Effector memory CD4-positive, alpha-beta T cell (primary cell): ENCODE measurements at places on chromosomes 2 and 18.
A peak's percentile ranks its signal among the peaks of the same experiment; 100 is the strongest.

DNA sequence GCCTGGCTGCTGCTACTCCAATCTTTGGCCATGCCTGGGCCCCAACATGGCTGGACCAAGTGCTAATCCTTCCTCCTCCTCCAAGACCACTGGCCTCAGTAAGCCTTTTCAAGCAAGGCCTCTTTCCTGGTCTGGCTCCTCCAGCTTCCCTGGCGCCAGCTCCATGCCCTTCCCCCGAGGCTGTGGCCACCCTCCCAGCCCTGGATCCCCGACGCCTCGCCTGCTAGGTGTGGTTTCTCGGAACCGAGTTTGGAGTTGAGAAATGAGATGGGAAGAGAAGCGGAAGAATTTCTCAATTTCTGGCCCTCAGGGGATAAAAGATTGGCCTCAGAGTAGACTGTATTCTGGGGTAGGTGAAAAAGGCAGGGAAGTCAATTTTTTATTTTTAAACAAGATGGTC, 46.4 kb downstream of the ADCY3 start:
- no peak for DNase-seq
- no peak overlapping the region for H3K4me3 ChIP-seq
- no peaks in the 10 kb centered on the region for H3K27me3 ChIP-seq
- H3K36me3 ChIP-seq: peaks cover 5% of the 10 kb centered on the region
- H3K27ac ChIP-seq: no peak overlapping the region
- no peaks in the 10 kb centered on the region for H3K4me1 ChIP-seq

GRCh38 chr2:236286873-236287545, 22.8 kb upstream of the ASB18 start:
- no peaks in the 10 kb centered on the region for H3K4me1 ChIP-seq
- H3K36me3 ChIP-seq: no peaks in the 10 kb centered on the region
- H3K27me3 ChIP-seq: no peaks in the 10 kb centered on the region

DNA sequence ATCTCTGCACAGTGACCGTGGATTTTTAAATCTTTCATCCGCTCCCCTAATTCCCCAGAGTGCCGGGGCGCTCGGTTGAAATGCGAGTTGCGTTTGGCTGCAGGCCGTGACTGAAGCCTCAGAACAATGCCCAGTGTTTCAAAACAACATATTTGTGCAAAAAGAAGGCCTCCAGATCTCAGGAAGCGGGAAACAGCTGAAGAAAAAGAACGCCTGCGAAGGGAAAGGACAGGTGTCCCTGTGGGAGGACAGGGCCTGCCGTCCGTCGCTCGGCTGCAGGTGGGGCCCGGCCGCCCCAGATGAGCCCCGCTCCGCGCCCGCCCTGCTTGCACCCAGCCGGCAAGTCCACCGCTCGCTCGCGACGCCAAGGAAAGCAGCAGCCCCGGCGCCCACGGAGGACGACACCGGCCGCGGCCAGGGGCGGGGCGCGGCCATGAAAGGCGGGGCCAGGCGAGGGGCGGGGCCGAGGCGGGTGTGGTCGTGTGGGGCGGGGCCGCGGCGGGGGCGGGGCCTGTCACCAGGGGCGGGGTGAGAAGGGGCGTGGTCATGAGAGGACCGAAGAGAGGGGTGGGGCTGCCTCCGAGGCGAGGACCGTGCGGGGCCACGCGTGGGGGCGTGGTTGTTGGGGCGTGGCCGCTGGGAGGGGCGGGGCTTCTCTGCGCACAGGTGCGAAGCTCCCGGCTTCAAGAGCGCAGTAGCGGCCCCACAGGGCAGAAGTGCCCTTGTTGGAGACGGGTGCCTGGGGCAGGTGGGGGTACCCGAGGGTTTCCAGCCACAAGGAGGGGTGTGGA, 17.6 kb upstream of the BOK start:
- no peaks in the 10 kb centered on the region for H3K4me1 ChIP-seq
- H3K36me3 ChIP-seq: no peaks in the 10 kb centered on the region
- H3K4me3 ChIP-seq: no peak overlapping the region
- no peak overlapping the region for H3K27ac ChIP-seq
- peak; percentile 32 for DNase-seq
- peaks cover 7% of the 10 kb centered on the region for H3K27me3 ChIP-seq

GRCh38 chr2:25323610-25324189, 18.0 kb downstream of the DNMT3A start:
- H3K27me3 ChIP-seq: no peaks in the 10 kb centered on the region
- no peak for DNase-seq
- H3K27ac ChIP-seq: no peak overlapping the region
- peaks cover 15% of the 10 kb centered on the region for H3K36me3 ChIP-seq

DNA sequence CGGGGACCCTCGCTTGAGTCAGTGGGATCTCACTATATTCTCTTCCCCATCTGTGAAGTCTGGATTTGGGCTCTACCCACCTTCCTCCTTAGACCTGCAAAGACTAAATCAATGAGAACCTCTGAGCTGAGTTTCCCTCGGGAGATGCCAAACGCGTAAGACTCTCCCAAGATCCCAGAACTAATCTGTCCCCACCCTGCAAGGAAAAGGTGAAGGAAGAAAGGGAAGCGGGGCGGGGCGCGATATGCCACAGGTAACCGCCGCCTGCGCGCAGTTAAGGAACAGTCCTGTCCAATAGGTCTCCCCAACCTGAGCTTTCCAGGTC, 780 bp downstream of the SRD5A2 start:
- no peak overlapping the region for H3K27ac ChIP-seq
- H3K27me3 ChIP-seq: no peaks in the 10 kb centered on the region
- no peaks in the 10 kb centered on the region for H3K36me3 ChIP-seq
- DNase-seq: no peak

DNA sequence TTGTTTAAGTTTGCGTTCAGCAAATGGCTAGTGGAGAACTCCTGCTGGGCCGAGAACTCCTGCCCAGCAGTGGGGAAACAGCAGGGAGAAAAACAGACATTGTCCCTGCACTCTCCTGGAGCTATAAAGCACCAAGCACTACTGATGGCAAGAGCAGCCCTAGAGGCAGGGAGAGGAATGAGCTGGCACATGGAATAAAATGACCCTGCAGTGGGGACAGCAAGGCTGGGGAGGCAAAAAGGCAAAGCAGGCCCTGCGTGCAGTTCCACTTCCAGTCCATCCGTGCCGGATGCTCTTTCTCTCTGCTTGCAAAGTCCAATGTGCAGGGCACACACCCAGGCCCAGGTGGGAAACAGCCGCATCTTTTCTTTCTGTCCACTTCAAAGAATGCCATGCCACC, 415.5 kb downstream of the LRATD1 start:
- H3K4me1 ChIP-seq: no peaks in the 10 kb centered on the region
- no peak overlapping the region for H3K4me3 ChIP-seq
- DNase-seq: no peak
- H3K36me3 ChIP-seq: no peaks in the 10 kb centered on the region
- no peak overlapping the region for H3K27ac ChIP-seq

DNA sequence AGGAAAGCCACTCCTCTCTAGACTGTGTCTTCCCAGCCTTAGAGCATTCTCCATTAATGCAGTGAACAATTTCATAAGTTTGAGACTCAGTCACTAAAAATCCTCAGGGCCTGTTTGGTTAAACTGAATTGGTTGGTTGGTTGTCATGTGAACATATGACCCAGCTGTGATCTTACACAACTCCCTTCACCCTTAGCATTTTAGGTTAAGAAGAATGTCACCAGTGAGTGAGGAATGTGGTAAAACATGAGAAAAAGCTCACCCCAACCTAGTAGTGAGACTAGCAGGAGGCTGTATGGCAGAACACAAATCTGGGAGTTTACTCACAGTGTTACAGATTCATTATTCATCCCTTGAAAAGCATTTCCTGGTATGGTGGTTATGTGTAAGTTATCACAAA, 32.4 kb downstream of the LHCGR start:
- H3K4me1 ChIP-seq: no peaks in the 10 kb centered on the region
- H3K27me3 ChIP-seq: no peaks in the 10 kb centered on the region
- H3K27ac ChIP-seq: no peak overlapping the region

DNA sequence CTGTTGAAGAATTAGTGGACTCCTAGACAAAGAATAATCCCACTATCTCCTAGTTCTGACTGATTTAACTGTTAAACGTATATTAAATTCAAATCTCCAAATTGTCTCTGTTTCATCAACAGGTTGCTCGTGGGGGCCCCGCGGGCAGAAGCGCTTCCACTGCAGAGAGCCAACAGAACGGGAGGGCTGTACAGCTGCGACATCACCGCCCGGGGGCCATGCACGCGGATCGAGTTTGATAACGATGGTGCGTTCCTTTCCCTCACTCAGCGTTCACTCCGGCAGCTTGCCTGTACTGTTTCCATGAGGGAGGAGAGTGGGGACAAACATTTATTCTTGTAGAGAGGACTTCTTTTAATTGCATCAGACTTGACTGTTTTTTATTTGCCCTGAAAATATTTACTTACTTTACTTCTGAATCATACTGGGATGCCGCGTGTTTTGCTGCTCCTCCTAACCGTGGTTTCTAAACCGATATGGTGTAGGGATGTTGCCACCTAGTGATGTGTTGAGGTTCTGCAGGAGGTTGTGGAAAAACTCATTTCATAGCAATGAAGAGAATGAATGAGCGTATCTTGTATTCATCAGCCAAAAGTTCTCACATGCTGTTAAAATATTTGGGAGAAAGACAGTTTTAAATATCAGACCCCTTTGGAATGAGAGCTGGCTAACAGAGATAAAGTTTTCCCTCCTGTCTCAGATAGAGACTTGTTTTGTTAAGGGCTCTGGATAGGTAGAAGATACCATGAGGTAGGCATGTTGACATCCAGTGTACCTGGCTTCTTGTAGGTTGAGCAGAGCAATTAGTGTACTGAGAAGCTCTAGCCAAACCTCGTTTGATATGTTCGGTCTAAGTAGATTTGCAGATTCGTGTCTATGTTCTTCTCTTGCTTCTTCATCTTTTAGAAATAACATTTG, 38.3 kb downstream of the ITGA6 start:
- H3K27me3 ChIP-seq: no peaks in the 10 kb centered on the region
- H3K27ac ChIP-seq: peak overlapping the region; percentile 36
- H3K36me3 ChIP-seq: peaks cover 12% of the 10 kb centered on the region
- H3K4me1 ChIP-seq: peaks cover 52% of the 10 kb centered on the region
- H3K4me3 ChIP-seq: no peak overlapping the region
- peak; percentile 39 for DNase-seq

- H3K27ac ChIP-seq: peak overlapping the region; percentile 64
- peaks cover 22% of the 10 kb centered on the region for H3K4me1 ChIP-seq
- H3K36me3 ChIP-seq: no peaks in the 10 kb centered on the region
- H3K4me3 ChIP-seq: no peak overlapping the region
- H3K27me3 ChIP-seq: no peaks in the 10 kb centered on the region
- DNase-seq: no peak
Measured at GRCh38 chr2:68907232-68907919, 36.2 kb upstream of the BMP10 start.

- no peaks in the 10 kb centered on the region for H3K36me3 ChIP-seq
- no peak overlapping the region for H3K27ac ChIP-seq
- H3K4me1 ChIP-seq: no peaks in the 10 kb centered on the region
- no peak for DNase-seq
Measured at GRCh38 chr18:63376538-63376937, 9.5 kb upstream of the KDSR start.

DNA sequence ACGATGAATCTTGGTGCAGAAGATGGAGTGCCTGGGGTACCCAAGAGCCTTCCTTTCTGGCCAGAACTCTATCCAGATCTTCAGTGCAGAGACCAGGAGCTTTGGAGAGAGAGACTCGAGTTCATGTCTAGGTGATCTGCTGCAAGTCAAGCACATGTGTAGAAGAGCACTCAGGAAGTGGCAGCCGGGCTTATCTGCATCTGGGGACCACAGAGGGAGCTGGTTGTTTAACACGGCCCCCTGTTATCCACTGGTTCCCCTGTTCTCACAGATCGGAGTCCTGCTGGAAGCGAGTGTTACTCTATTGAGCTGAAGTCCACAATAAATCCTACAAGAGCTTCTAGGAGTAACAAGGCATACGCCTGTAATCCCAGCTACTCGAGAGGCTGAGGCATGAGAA, 128.3 kb downstream of the ACOXL start:
- no peaks in the 10 kb centered on the region for H3K36me3 ChIP-seq
- no peak overlapping the region for H3K4me3 ChIP-seq
- H3K27me3 ChIP-seq: no peaks in the 10 kb centered on the region
- H3K27ac ChIP-seq: no peak overlapping the region

GRCh38 chr2:120862201-120863060, 126.8 kb downstream of the GLI2 start:
- no peaks in the 10 kb centered on the region for H3K27me3 ChIP-seq
- H3K4me1 ChIP-seq: no peaks in the 10 kb centered on the region
- H3K27ac ChIP-seq: no peak overlapping the region
- no peaks in the 10 kb centered on the region for H3K36me3 ChIP-seq
- no peak for DNase-seq

GRCh38 chr2:197538412-197538811, 22.5 kb downstream of the MOB4 start:
- H3K36me3 ChIP-seq: peaks cover 46% of the 10 kb centered on the region
- H3K27ac ChIP-seq: no peak overlapping the region
- H3K27me3 ChIP-seq: no peaks in the 10 kb centered on the region
- no peak overlapping the region for H3K4me3 ChIP-seq
- no peak for DNase-seq

DNA sequence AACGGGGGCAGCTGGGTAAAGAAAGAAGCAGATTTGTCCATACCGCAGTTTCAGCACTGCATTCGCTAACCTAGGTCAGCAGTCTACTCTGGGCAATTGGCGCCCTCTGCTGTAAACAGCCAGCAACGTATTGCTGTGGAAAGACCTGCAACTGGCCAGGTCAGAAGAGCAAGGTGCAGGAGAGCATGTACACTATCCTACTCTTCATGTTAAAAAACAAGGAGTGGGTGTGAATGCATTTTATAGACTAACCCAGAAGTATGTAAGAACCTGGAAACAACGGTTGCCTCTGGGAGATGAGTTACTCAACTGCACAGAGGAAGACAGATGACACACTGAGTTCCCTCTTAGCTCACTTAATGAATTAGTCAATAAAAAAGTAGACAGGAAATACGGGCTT, 6.2 kb downstream of the MRPS5 start:
- H3K4me1 ChIP-seq: peaks cover 13% of the 10 kb centered on the region
- no peak overlapping the region for H3K4me3 ChIP-seq
- peaks cover 28% of the 10 kb centered on the region for H3K36me3 ChIP-seq
- no peaks in the 10 kb centered on the region for H3K27me3 ChIP-seq

DNA sequence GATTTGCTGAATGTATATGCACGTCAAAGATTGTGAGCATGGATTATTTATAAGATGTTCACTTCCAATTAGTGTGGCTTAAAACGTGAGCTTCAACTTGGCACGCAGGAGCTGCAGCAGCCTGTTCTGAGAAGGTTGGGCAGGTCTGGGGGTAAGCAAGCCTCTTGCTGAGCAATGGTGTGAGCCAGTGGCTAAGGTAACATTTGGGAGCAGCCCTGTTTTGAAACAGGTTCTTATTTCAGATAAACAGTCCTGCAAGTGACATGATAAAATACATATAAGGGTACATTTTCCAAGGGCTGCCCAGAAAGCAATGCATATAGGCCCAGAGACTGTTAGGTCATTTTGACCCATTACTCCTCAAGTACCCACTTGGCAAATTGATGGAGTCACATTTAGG, 415.3 kb downstream of the ZNF521 start:
- no peak for DNase-seq
- H3K4me1 ChIP-seq: no peaks in the 10 kb centered on the region
- H3K4me3 ChIP-seq: no peak overlapping the region

- no peak overlapping the region for H3K27ac ChIP-seq
- no peaks in the 10 kb centered on the region for H3K36me3 ChIP-seq
- H3K4me3 ChIP-seq: no peak overlapping the region
- DNase-seq: no peak
- H3K27me3 ChIP-seq: no peaks in the 10 kb centered on the region
- H3K4me1 ChIP-seq: no peaks in the 10 kb centered on the region
Measured at GRCh38 chr18:67074309-67074708, 442.2 kb downstream of the DSEL start.
